ENCODE measurements at places on chromosomes 4 and X.
A peak's percentile ranks its signal among the peaks of the same experiment; 100 is the strongest.

DNA sequence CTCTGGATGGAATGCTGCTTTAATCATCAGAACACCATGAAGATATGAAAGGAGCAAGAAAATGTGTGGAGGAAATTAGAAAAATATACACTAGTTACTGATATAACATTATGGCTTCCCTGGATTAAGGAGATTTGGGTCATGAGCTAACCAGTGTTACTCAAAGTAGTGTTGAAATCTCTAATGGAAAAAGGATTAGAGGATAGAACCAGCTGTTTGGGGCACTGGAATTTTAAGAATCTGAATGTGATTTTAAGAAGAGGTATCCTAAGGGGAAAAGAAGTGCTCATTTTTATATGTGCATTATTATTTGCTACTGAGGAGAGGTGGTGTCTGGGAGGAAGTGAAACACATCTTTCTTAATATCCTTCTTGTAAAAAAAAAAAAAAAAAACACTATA lies 164.1 kb upstream of the PPARGC1A start:
- no peak for DNase-seq

- no peak for DNase-seq
Measured at GRCh38 chr4:138674209-138674608, 341.4 kb upstream of the NOCT start.

- DNase-seq = no peak
Measured at GRCh38 chr4:187598196-187598595, 397.4 kb upstream of the ZFP42 start.

GRCh38 chrX:151938172-151938571 lies 25.5 kb downstream of the MAGEA4 start:
- no peak for DNase-seq

GRCh38 chrX:44770121-44770520 lies 73.7 kb upstream of the DUSP21 start:
- DNase-seq = no peak

GRCh38 chr4:151296227-151296626 lies 19.3 kb downstream of the PRSS48 start:
- no peak for DNase-seq

DNA sequence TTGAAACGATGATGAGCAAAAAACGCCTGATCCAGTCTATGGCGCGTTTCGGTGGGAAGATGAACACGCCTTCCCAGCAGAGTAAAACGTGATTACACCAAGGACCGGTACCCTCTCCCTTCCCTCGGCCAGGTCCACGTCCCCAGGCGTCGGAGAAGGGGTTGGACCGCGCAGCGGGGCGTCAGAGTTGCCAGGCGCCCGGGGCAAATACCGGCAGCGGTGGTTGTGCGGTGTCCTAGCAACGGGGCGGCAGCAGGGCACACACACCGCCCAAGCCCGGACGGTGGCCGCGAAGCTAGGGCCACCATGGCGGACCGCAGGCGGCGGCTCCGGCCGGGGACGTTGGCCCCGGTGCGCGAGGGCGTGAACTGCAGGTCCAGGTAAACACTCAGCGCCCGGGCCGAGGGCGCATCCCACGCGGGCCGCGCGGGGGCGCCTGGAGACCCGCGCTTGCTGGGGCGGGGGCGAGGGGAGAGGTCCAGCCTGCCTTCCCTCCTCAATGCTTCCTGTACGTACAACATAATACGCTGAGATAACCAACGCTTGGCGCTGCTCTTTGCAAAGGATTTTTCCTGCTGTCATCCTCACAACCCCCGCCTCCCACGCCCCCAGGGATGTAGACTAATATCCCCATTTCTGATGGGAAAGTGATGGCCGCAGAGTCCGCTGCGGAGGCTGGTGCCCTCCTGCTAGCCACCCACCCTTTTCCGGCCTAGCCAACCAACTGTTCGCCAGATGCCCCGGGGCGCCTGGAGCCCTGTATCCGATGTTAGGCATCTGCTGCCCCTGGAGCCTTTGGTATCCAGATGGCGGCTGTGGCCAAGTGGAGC lies at the start of gene FAM47E:
Gene FAM47E, plus strand, starts transcription at position 281 of the 830 bp plus-strand sequence. Its CDS starts 26 bp downstream, at position 307.
- DNase-seq = peak; percentile 72

DNA sequence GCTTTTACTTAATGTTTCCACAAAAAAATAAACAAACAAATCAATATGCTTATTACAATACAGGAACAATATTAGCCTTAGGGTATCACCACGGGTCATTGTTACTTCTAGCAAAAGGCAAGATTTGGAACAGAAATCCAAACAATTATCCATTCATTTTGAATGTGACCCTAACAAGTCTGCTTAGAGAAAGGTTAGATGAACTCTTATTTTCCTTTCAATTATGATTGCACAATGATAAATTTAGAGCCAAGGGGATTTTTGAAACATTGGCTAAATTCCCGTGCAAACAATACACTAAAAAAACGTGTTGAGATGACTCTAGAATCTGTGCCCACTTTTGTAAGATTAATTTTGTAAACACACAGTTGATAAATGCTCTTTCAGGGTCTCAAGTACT lies 474.7 kb downstream of the PCDH7 start:
- DNase-seq = no peak

GRCh38 chr4:236028-236427 lies 69.2 kb downstream of the ZNF732 start:
- DNase-seq = no peak

- DNase-seq = peak; percentile 34
Measured at GRCh38 chr4:140755774-140756318, 339 bp downstream of the TBC1D9 start.

DNA sequence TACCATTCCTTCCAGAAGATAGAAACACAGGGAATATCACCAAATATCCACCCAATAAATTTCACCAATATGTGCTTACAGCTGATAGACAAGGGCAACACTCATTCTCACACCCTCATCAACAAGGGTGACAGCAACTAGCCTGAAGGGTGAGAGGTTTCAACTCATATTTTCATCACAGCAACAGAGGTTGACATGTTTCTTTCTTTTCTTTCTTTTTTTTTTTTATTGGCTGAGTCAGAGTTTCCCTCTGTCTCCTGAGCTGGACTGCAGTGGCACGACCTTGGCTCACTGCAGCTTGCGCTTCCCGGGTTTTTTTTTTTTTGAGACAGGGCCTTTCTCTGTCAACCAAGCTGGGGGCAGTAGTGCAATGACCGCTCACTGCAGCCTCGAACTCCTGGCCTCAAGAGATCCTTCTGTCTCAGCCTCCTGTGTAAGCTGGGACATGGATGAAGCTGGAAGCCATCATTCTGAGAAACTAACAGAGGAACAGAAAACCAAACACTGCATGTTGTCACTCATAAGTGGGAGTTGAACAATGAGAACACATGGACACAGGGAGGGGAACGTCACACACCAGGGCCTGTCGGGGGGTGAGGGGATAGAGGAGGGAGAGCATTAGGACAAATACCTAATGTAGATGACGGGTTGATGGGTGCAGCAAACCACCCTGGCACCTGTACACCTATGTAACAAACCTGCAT lies 27.5 kb upstream of the ASMTL start:
- no peak for DNase-seq

- DNase-seq = no peak
Measured at GRCh38 chr4:143554728-143555597, 41.5 kb downstream of the SMARCA5 start.

DNA sequence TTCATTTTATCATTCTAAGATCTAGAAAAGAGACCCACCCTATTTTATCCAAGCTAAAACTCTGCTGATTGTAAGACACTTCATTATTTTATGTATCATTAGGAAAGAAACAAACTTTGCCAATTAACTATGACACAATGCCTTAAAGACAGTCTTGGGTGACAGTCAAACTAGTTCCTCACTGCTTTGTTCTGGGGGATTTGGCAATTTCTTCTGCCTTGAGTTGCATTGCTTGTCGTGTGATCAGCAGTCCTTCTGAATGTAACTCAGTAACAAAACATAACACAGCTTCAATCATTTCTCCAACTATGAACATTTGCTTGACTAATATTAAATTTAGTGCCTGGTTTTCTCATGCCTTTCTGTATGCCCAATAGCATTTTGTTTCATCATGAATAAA lies 577.9 kb upstream of the DIPK2B start:
- DNase-seq = no peak

DNA sequence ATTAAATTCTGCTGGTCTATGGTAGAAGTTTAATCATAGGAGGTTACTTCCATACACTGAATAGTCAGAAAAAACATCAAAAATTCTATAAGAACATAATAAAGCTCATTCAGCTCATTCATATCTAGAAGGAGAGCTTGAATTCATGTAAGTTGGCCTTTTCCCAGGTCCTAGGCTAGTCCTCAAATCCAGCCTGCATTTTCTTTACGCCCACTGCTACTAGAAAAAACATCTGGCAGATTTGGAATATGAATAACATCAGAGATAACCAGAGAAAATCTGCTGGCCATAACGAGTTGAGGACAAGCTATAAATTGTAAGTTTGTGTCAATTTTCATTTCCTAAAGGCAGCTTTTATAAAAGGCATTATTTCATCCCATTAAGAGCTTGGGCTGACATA lies 95.5 kb downstream of the MXRA5 start:
- DNase-seq = no peak

All from prostate gland (tissue), 2 donors.